ENCODE measurements at places on chromosomes 4 and X.
A peak's percentile ranks its signal among the peaks of the same experiment; 100 is the strongest.

- no peak for DNase-seq
Measured at GRCh38 chrX:18255059-18255458, 34.4 kb upstream of the BEND2 start.

- DNase-seq, result no peak
Measured at GRCh38 chrX:152520653-152521052, 69.5 kb upstream of the GABRA3 start.

DNA sequence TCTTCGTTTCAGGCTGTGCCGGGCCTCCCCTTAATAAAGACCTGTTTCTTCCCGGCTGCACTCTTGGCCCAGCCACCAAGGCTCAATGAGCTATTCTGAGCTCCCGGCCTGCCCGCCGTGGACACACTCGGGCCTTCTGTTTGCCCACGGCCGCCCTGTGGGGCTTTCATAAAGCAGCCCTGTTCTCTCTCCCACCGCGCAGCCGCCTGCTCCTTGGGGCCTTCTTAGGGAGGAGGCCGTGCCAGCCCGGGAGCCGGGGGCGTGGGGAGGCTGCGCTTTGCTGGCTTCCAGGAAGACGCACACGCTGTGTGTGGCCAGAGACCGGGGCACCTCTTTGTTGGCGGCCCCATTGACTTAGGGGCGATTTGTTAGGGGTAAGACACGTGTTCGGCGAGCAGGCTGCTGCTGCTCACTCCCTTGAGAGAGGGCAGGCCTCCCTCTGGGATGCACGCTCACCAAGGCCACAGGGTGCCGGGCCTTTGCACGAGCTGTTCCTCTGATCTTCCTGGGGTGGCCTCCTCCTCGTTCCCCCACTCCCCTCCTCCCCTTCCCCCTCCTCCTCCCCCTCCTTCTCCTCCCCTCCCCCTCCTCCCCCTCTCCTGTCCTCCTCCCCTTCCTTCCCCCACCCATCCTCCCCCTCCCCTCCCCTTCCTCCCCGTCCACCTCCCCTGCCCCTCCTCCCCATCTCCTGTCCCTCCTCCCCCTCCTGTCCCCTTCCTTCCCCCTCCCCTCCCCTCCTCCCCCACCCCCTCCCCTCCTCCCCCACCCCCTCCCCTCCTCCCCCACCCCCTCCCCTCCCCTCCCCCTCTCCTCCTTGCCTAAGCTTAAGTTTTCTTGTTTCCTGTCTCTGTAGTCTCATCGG lies 11.3 kb downstream of the BLOC1S4 start:
- DNase-seq, result no peak

DNA sequence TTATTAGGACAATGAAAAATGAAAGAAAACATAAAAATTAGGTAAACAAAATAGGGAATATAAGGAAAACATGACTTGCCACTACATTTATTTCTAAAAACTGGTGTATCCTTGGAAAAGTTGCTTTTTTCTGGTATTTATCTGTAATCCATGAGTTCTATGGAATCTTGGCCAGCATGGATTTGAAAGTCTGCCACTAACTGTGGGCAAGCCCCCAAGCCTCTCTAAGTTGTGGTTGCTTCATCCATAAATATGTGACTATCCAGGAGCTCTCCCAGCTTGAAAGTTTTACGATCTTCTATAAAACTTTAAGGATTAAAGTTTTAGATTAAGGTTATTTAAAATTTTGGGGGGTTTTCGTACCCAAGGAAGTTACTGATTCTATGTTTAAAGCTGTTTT lies 21.8 kb downstream of the RPS6KA3 start:
- no peak for DNase-seq

GRCh38 chr4:37623940-37624339 lies 62.2 kb downstream of the RELL1 start:
- DNase-seq, result no peak

DNA sequence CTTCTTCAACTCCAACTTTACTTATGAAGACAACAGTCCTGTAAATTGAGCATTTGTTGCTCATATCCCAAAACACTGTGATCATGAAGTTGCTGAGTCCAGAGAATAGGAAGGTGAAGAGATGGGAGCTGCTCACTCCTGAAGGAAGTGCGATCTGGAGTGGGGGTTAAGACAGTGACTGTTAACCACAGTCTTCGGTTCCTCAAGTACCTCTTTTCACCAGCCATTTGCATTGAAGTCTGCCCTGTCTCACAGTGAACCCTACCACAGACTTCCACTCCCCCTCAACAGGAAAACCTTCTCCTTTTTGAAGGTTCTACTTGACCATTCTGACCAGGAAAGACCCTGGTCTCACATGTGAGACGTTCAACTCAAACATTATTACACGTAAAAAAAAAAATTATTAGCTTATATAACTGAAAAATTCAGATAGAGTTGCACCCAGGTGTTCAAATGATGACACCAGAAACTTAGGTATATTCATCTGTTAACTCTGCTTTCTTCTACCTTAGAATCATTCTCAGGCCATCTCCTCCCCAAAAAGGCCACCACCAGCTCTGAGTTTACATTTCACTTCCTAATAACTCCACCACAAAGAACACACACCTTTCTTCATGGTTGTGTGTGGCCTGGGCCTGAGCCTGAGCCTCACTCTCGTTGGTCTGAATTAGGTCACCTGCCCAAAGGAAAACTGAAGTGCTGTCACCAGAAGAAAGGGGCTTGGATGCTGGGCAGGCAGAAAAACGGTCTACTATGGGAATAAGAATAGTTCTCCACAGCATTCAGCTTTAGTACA lies 199.2 kb downstream of the DCTD start:
- DNase-seq, result no peak

DNA sequence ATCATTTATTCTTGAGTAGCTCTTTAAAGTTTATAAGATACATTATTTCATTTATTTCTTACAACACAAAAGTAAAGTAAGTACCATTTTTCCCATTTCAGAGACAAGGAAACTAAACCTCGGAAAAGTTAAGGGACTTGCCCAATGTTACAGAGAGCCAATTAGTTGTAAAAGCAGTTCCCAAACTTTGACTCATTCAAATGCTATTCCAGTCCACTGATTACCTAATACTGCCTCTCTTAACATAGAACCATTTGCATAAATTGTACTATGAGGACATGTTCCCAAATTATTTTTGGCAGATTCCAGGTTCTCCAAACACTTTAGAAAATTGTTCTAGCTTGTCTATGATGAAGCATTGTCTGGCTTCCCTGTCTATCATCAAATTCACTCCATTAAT lies 45.6 kb upstream of the GRIA3 start:
- DNase-seq, result no peak

DNA sequence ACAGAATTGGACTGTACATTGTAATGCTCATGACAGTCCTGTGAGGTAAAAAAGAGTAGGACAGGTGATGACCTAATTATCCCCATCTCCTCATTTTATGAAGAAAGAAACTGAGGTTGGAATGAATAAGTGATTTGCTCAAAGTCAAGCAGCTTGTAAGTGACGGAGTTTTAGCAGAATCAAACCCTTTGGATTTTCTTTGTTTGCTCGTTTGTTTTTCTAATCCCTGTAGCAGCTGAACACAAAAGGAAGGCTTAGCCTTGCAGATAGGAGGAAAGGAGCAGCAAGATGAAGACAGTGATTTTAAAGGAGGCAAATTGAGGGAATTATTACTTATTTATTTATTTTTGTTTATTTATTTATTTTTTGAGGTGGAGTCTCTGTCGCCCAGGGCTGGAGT lies 528.4 kb upstream of the AMOT start:
- no peak for DNase-seq

DNA sequence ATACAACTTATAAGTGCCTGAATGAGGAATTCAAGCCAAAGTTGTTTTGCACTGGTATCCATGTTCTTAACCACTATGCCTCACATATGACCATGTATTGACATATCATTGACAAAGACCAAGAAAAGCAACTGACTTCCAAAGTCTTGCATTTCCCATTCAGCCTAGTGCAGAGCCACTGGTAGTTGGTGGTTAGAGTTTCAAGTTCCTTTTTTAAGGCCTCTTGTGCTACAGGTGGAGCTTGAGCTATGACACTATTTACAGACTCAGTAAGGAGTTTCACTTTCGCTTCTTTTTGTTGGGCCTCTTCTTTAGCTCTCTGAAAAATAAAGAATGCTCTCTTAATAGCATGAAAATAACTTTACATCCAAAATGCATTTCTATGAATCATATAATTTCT lies 763.0 kb downstream of the DMD start:
- DNase-seq, result no peak

GRCh38 chrX:39491548-39492297 lies 606.0 kb downstream of the BCOR start:
- DNase-seq, result no peak

DNA sequence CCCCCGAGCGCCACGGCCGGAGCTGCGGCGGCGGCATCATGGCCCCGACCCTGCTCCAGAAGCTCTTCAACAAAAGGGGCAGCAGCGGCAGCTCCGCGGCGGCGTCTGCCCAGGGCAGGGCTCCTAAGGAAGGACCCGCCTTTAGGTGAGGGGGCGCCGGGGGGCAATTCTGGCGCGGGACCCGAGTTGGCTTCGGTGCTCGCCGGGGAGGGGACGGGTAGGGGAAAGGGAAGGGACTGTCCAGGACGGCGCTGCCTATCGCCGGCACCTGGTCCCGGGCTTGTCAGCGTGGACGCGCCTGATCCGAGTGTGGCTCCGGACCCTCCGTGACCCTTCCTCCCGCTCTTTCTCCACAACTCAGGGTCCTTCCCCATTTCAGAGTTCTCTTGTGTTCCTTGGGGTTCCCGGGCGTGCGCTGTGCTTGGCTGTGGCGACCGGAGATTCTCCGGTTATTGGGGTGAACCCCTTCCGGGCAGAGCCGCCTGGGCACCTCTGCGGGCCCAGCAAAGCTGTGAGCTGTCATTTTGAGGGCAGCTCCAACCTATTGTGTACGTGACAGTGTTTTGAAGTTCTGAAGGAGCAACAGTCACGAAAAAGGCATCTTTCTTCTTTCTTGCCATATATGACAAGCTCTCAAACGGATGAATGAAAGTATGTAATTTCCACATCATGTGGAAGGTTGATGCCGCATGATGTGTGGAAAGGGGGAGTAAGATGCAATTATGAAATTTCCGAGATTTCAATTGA lies 522 bp downstream of the FNIP2 start:
- DNase-seq, result no peak

GRCh38 chr4:7698584-7698983 lies 241.1 kb downstream of the AFAP1 start:
- DNase-seq, result no peak

DNA sequence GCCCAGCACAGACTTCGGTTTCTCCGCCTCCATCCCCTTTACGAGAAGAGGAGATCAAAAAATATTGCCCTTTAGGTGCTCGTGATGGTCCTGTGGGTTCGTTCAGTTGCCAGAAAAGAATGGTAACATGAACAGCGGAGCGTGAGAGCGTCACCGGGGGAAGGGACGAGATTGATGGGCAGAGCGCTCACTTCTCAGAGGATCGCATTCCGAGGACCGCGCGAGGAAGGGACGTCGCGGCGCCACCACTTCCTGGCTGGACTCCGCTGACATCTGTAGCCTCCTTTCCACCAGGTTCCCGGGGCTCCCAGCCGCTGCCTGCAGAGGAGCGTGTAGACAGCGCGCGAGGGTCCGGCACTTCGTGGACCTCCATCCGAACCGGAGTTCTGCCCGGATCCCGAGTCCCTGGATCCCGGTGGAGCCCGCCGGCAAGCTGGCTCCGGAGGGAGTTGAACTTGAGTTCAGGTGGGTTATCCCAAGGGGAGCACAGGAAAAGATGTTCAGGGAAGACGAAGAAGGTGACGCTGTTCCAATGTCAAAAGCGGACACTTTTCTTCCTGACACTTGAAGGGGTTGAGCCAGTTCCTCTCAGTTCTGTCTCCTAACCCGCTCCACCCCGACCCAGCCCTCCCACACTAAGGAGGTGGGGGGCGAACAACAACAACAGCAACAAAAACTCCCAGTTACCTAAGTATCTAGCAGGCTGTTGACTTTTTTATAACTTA lies 484 bp downstream of the GALNTL6 start:
- no peak for DNase-seq

DNA sequence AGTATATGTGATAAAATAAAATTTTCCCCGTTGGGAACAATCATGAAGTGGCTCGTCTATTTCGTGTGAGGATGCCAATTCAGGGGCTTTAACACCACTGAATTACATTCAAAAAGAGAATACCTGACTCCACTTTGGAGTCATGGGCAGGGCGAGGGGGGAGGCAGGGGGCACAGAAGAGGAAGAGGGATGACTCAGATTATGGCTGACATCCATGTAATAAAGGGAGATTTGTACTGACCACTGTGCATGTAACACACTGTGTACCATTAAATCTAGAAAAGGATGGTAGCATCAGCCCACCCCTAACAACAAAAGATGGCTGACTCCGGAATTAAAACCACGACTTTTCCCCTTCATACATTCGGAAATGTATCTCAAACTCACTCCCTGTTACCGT lies 1.3 kb downstream of the SLC9A7 start:
- no peak for DNase-seq

DNA sequence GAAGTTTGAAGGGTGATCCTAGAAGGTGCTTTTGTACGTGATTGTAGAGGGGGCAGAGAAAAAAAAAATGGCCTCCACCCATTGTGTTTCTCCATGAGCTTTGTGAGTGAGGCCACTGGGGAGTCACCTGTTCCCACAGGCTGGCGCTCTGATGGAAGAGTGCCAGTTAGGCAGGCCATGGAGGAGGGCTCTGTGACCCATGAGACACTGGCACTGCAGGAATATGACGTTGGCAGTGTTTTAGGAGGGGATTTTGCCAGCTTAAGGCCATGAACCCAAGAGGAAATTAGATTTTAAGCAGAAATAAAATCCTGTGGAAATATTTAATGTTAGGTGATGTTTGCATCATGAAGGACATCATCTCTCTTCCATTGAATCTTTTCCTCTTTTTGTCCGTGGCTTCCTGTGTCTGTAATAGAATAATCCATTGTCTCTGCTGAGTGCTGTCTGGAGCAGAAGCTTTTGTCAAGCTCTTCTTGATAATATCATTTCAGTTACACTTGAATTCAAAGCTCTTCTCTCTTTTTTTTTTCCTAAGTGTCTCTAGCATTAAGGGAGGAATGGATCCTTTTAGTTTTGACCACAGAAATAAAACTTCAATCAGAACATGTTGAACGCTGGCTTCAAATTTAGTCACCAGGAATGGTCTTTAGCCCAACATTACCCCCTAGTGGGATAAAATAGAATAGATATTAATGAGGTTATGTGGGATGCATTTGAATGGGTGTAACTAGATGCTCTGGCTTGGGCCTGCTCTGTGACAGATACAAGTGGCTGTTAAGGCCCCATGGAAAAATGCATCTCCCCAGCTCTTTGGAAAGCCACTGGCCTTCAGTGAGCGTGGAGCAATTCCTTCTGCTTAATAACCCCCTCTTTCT lies 41.0 kb upstream of the UCP1 start:
- DNase-seq, result peak; percentile 67

All from SK-N-MC (cell line).